ENCODE measurements at places on chromosomes 2 and 18.

DNA sequence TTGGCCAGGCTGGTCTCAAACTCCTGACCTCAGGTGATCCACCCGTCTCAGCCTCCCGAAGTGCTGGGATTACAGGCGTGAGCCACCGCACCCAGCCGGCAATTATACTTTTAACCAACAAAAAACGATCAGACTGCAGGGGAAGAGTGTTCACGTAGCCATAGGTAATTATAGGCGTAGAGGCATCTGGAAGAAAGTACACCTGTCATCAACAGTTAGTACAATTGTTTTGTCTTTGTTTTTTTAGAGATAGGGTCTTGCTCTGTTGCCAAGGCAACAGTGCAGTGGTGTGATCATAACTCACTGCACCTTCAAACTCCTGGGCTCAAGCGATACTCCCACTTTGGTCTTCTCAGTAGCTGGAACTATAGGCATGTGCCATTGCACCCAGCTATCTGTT, 20.0 kb downstream of the ST3GAL5 start:
- DNase-seq, result no peak

GRCh38 chr18:23650968-23651927, 11.5 kb downstream of the ANKRD29 start:
- peak; percentile 86 for DNase-seq

DNA sequence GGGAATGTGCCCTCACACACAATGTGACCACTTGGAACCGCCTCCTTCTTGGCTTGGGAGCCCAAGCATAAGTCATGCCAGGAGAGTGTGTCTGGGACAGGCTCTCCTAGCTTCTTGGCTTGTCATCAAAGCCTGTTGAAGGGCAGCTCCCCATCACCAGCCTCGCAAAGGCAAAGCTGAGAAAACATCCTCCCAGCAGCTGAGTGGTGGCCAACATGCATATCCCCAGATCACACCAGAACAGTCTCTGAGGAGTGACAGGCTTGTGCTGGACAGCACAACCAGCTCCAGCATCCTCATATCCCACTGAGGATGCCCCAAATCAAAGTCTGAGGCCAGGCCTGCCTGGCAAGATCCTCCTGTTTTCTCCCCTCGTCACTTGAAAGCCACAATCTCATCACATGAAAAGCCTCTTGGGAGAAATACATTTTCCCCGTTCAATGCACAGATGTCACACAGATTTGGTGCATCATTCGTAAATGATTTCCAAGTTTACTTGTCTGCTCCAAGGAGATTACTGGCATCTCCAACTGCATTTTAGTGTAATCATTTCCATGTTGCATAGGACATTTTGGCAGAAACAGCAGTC, 269.3 kb downstream of the TTC32 start:
- DNase-seq, result no peak

DNA sequence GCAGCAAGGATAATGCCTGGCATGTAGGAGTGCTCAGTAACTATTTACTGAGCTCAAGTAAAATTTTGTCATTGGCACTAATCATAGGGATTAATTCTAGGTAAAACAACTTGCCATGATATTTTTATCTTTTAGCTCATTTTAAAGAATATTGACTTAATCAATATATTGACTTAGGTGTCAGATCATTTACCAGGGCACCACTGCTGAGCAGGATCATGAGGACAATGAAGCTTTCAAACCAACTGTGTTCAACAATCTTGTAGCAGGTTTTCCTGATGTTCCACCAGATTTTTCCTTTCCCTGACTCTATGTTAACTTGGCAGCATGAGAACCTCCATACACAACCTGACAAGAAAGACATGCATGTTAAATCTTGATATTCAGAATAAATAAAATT, 114.5 kb upstream of the SCN1A start:
- no peak for DNase-seq

DNA sequence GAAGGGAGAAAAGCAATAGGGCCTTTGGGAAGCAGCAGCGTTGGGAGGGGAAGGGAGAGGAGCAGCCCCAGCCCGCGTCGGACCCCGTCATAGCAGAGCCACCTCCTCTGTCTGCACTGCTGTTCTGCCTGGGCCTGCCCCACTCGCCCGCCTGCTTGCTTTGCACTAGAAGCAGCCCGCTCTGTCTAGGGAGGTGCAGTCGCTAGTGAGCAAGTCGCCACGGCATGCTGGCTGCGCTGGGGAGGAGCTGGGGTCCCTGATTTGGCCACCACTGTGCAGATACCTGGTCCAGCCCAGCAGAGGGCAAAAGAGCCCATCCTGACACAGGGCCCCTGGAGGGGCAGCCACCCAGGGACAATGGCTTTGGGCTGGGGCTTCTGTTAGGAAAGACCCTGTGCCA, 8.0 kb upstream of the TMEM214 start:
- DNase-seq, result no peak

DNA sequence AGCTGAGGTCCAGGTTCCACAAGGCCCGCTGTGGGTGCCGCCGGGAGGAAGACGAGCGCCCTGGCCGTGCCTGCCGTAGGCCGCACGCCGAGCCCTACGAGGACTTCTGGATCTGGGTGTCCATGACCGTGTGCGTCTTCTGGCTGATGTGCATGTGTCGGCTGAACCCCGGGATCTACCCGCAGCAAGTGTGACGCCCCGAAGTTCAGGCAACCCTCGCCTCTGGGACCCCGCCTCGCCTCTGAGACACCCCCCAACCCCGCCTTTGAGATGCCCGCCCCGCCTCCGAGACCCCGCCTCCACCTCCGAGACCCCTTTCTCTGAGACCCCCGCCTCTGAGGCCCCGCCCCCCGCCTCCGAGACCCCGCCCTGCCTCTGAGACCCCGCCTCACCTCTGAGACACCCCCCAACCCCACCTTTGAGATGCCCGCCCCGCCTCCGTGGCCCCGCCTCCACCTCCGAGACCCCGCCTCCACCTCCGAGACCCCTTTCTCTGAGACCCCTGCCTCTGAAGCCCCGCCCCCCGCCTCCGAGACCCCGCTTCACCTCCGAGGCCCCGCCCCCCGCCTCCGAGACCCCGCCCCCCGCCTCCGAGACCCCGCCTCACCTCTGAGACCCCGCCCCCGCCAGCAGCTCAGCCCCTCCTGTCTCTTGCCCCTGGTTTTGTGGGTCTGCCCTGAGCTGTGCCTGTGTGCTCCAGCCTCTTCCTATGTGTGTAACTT, 3.7 kb downstream of the RTP5 start:
- DNase-seq, result no peak

DNA sequence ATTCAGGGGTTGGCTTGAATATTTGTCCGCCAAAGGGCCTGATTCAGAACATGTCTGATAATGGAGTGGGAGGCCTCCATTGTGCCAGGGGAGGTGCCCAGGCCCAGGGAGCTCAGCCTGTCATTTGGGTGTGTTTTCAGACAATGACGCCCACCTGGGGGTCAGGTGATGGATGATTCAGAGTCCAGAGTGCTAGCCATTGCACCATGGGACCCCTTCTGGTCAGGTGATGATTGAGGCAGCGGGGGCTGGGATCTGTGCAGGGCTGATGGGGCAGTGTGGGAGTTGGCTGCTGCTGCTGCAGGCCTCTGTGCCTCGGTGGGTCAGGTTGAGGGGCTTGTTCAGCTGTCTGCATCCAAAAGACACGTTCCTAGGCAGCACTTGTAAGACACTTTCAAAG, 8.3 kb upstream of the ARHGEF4 start:
- DNase-seq, result no peak

GRCh38 chr2:128446049-128446873, 127.6 kb upstream of the HS6ST1 start:
- no peak for DNase-seq
